ENCODE measurements at places on chromosomes 4 and X.
A peak's percentile ranks its signal among the peaks of the same experiment; 100 is the strongest.

- no peak for DNase-seq
Measured at GRCh38 chrX:49838374-49838773, 9.3 kb downstream of the PAGE4 start.

GRCh38 chr4:175935016-175935661 is 123.1 kb upstream of the GPM6A start:
- DNase-seq: no peak

DNA sequence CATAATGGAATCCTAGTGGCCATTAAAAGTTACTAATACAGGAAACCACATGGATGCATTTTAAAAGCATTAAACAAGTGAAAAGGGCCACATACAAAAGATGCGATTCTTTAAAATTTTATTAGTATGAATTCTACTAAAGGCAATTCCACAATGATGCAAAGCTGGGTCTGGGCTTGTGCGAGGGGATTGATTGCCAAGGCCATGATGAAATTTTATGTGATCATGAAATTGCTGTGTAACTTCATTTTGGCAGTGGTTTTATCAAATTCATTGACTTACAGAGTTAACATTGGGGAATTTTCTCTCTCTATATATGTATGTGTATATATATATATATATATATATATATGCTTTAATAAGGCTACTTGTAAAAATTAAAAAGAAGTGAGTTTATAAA is 1142.5 kb upstream of the IGFBP7 start:
- DNase-seq: no peak

- no peak for DNase-seq
Measured at GRCh38 chr4:61958591-61958990, 758.5 kb downstream of the ADGRL3 start.

DNA sequence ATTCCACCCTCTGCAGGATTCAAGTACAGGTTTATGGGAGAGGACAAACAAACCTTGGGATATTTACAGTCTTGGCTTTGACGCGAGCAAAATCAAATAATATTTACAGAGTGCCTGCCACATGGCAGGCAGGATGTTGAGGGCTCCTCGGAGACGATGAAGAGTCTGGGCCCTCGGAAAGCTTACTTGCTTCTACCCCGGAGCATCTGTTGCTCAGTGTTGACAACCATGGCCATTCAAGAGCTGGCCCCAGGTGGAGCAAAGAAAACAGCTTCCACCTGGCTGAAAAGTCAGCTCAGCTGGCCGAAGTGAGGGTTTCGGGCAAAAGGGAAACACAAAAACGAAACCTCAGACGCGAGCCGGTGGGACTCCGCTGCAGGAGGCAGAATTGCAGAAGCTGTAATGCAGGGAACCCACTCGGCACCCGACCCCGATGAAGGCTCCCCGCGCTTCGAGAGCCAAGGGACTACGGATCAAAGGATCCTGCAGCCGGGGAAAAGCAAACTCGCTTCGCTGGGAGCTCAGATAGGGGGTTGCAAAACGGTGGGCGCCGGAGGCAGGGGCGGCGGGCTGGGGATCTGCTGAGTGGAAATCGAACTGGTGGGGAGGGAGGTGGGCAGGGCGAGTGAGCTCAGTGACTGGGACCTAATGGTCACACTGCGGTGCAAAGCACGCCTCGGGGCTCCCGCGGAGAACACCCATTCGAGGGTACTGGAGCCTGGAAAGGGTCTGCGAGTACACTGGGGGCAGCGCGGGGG is 805 bp downstream of the ATP8A1 start:
- DNase-seq: peak; percentile 17

GRCh38 chr4:98610926-98611676 is 47.3 kb downstream of the TSPAN5 start:
- DNase-seq: no peak

DNA sequence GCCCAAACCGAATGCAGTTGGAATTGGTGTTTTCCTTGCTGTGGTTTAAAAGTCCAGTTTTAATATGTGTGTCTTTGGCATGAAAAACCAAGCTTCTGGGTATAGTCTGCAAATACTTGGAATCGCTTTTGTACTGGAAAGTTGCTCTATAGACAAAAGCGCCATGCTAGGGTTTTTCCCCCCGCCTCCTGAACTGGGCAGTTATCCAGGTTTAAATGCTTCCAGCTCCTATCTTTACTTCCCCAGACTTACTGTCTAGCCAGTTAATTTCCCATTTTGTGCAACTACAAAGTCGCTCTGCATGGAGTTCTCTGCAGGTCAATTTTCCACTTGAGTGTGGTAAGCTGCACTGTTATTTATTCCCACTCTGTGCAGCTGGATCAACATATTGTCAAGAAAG is 2.7 kb downstream of the RASL11B start:
- no peak for DNase-seq

GRCh38 chr4:156799121-156799589 is 172.4 kb downstream of the PDGFC start:
- no peak for DNase-seq

GRCh38 chr4:37719021-37719420 is 32.8 kb upstream of the RELL1 start:
- no peak for DNase-seq

DNA sequence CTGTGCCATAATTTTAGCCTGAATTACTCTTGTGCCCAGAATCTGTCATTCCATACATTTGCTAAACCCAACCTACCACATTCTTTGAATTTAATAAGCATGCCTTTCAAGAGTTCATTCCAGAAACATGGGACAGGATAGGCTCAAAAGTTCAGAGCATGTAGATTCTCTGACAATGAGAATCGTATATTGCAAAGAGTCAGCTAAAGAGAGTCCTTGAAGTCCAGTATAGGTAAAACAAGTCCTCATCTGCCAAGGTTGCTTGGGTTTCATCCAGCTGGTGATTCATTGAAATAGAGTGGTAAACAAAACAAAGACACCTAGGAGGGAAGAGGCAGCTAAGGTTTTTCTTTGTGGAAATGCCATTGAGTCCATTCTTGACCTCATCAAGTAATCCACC is 249.3 kb upstream of the DIPK2B start:
- DNase-seq: no peak

DNA sequence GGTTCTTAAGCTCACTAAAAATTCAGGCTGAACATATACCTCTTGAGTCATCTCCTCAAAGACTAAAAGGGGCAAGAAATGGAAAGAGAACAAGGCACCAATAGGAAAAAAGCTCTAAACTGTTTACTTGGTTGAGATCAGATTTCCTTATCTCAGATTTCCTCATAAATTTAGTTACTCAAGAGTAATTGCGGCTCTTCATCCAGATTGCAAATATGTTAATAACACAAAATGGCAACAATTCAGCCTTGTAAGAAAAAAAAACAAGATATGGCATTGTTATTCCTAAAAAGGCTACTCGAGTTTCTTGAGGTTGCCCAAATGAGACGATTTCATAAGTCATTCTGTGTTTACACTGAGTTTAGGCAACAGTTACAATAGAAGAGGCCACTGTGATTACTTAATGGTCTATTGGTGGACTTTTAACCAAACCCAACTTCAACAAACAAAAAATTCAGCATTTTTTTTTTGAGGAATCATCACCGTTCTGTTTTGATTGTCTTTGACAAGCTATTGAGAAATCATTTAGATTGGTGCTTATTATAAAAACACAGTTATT is 97.9 kb upstream of the PDHA1 start:
- DNase-seq: no peak

GRCh38 chr4:42786350-42787078 is 106.0 kb upstream of the GRXCR1 start:
- no peak for DNase-seq

DNA sequence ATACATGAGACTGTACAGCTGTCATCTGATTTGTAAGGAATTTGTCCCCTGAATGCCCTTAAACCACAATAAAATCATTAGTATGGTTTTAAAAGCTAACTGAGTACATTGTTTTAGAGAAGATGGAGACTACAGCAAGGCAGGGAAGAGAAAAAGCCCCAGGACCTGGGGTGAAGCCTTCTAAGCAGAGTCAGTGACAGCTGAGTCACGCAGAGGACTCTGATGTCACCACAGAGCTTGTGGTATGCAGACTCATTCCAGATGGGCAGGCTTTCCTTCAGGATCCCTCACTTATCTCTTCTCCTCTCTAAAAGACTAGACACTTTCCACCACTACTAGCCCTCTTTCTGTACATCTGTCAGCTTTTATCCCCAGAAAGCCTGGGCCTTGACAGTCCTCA is 97.1 kb upstream of the ATOH1 start:
- no peak for DNase-seq

DNA sequence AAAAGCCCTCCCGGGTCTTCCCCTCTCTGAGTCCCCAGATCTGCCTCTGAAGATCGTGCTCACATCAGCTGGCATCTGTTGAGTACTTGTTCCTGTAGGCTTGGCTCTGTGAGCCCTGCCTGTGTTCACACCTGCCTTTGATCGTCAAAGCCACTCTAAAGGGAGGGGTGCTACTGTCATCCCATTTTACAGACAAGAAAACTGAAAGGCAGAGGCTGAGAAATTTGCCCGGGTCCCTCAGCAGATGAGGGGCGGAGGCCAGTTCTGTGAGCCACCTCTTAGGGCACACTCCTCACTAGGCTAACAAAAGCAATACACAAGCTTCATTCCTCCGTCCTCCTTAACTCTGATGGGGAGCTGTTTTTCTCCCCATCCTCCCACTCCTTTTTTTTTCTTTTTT is 655 bp downstream of the CYTL1 start:
- DNase-seq: no peak

DNA sequence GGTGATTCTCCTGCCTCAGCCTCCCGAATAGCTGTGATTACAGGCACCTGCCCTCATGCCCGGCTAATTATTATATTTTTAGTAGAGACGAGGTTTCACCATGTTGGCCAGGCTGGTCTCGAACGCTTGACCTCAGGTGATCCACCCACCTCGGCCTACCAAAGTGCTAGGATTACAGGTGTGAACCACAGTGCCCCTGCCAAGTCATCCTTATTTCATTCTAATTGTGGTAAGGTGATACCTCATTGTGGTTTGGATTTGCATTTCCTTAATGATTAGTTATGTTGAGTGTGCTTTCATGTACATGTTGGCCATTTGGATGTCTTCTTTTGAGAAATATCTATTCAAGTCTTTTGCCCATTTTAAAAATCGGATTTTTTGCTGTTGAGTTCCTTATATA is 93.0 kb downstream of the USP9X start:
- DNase-seq: no peak

DNA sequence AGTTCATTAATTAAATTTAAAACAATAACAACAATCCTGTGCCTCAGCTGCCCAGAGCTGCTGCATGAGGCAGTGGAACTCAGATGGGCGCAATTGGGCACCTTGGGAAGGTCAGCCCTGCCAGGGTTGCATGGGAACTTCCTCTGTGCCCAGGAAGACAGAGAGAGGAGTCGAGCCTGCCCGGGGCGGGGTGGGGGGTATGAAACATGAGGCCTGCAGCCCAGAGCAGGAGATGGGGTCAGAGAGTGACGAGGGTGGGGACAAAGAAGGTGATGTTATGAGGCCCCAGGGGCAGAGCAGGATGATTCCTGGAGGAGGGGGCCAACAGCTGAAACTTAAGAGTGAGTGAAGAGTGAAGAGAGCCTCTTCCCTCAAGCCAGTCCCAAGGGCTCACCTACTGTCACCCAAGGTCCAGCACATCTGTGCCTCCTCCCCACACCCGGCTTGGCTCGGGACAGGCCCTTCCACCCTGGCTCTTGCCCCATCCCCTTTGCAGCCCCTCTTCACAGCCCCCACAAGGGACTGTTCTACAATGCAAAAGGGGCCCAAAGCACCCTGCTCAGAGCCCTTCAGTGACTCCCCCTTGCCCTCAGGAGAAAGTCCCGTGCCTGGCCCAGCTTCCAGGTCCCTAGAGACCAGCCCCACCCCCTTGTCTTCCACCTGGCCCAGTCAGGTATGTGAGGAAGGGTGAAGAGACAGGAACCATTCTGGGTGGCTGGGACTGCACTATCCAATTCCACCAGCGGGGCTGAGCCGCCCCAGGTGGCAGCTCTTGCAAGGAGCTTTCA is 31.4 kb downstream of the HMX1 start:
- DNase-seq: no peak

DNA sequence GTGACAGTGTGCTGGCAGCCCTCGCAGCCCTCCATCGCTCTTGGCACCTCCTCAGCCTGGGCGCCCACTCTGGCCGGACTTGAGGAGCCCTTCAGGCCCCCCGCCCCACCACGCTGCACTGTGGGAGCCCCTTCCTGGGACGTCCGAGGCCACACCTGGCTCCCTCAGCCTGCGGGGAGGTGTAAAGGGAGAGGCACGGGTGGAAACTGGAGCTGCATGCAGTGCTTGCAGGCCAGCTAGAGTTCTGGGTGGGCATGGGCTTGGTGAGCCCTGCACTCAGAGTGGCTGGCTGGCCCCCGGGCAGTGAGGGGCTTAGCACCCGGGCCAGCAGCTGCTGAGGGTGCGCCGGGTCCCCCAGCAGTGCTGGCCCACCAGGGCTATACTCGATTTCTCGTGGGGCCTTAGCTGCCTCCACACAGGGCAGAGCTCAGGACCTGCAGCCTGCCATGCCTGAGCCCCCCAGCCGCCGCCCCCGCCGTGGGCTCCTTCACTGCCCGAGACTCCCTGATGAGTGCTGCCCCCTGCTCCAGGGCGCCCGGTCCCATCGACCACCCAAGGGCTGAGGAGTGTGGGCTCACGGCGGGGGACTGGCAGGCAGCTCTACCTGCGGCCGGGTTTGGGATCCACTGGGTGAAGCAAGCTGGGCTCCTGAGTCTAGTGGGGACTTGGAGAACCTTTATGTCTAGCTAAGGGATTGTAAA is 1672.7 kb upstream of the PCDH7 start:
- DNase-seq: no peak

DNA sequence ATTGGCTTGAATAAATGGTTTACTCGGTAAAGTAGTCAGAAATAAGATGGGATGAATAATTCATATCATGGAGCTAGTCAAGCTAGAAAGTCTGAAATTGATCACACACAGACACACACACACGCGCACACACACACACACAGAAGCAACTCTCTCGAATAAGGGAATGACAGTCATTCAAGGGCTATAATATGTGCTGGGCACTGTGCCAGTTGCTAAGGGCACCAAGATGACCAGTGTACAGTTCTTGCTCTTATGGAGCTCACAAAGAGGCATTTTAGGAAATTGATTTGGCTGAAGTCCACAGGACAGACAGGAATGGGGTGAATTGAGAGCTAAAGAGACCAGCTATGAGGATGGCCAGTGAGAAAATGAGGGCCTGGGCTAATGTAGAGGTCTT is 34.2 kb upstream of the SH3D19 start:
- DNase-seq: no peak

DNA sequence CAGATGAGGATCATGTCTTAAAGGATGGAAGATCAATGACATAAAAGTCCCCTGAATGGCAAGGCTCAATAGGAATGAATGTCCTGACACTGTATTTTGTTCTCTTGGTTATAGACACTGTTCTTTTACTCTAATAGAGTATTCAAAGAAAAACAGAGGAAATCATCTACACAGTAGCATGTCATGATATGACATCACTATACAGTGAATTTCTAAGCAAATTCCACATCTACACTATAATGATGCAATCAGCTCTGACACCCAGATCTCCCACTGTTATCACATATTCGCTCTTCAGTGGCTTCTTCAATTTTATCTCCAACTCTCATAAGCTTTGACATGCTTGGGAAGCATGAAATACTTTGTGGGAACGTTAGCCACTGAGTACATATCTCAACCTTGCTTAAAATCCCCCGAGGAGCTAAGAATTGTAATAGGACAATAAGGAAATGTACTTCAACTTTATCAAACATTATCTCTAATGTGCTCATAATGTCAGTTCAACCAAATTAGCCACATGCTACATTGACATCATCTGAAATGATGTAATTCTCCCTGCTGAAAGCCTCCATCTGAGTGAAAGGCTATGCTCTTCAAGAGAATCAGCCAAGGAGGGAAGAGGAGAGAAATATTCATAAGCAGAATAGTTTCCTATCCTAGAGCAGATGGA is 139.6 kb upstream of the PTCHD1 start:
- DNase-seq: no peak
